ENCODE measurements at places on chromosomes 3 and 15.
A peak's percentile ranks its signal among the peaks of the same experiment; 100 is the strongest.

- DNase-seq: no peak
Measured at GRCh38 chr3:51696954-51697353, 9.9 kb upstream of the GRM2 start.

GRCh38 chr15:65212097-65212496, 824 bp upstream of the CILP start:
- DNase-seq: peak; percentile 46

DNA sequence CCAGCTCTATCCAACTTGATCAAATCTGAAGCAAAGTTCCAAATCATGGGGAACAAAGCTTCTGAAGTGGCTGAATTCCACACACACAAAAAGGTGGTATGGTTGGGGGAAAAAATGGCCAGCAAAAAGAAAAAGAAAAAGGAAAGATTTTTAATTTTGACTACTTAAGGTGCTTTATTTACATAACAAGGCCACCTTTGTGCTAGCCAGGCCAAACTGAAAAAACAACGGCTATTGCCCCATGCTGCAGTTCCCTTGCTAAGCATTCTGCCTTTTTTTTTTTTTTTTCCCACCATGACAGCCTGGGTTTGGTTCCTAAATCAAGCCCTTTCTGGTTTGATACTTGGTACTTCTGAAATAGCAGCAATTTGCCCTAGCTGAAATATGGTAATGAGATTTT, 66.5 kb upstream of the DAZL start:
- DNase-seq: no peak

DNA sequence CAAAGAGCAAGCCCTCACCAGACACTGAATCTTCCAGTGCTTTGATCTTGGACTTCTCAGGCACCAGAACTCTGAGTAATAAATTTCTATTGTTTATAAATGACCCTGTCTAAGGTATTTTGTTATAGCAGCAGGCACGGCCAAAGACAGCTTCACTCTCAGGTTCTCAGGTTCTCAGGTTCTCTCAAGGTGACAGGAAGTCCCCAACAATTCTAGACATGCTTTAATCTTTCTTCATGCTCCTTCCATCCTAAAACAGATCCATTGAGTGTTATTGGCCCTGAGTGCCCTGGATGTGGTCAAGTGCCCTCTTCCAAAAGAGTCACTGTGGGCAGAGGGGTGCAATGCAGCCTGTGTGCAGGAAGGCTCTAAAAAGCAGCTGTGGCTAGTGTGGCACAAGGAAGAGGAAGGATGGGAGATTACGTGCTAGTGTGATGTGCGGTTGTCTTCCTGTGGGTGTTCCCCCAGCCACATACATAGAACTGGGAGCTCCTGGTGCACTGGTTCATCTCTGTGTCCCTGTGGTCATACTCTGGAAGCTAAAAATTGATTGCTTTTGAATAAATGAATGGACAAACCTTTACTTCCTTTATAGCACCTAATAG, 11.0 kb upstream of the RAB7A start:
- peak; percentile 23 for DNase-seq

- no peak for DNase-seq
Measured at GRCh38 chr15:40054605-40054854, 15.5 kb upstream of the SRP14 start.

DNA sequence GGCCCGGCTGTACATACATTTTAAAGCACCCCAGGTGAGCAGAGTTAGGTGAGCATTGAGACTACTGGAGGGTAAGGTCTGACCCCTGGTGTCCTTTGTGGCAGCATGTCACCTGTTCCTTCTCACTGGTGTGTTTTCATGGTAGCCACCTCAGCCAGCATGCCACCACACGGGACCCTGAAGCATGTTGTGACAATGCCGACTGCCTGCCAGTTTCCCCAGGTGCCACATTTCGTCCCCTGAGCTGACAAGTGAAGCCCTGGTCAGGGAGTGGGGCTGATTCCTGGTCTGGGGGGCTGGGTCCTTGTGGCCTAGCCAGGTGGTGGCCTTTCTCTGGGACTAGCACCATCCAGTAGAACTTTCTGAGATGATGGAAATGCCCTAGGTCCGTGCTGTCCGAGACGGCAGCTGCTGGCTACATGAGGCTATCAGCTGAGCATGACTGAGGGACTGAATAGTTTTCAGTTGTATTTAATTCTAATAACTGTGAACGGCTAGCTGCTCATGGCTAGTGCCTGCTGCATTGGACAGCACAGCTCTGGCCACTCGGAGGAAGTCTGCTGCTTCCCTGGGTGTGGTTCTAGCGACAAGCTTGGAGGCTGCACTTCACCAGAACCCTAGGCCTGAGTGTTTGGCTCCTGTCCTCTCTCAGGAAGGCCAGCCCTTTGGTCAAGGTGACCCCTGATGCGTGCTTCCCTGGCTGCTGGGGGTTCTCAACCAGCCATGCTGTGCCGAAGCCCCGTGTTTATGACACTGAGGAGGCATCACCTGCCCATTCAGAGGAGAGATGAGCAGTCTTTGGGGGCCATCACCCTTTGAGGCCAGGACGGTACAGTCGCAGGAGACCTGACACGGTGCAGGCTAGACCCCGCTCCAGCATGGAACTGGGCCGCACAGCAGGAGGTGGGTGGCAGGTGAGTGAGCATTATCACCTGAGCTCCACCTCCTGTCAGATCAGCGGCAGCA, 3.9 kb downstream of the C3orf22 start:
- DNase-seq: no peak

DNA sequence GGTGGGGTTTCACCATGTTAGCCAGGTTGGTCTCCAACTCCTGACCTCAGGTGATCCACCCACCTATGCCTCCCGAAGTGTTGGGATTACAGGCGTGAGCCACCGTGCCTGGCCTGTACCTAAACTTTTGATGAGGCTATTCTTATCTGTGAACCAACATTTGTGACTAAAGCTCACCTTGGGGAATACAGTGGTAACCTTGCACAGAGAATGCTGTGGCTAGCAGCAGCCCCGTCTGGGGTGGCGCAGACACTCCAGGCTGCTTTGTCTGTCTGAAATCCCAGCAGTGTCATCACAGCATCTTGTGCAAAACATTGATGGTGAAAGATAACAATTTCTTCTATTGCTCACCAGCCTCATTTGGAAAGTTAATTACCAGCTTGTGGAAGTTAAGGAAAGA, 58.9 kb downstream of the CMTM8 start:
- peak; percentile 46 for DNase-seq

- no peak for DNase-seq
Measured at GRCh38 chr15:63041402-63041973, 1.1 kb upstream of the TPM1 start.

GRCh38 chr3:134874737-134875413, 79.8 kb downstream of the EPHB1 start:
- DNase-seq: no peak

DNA sequence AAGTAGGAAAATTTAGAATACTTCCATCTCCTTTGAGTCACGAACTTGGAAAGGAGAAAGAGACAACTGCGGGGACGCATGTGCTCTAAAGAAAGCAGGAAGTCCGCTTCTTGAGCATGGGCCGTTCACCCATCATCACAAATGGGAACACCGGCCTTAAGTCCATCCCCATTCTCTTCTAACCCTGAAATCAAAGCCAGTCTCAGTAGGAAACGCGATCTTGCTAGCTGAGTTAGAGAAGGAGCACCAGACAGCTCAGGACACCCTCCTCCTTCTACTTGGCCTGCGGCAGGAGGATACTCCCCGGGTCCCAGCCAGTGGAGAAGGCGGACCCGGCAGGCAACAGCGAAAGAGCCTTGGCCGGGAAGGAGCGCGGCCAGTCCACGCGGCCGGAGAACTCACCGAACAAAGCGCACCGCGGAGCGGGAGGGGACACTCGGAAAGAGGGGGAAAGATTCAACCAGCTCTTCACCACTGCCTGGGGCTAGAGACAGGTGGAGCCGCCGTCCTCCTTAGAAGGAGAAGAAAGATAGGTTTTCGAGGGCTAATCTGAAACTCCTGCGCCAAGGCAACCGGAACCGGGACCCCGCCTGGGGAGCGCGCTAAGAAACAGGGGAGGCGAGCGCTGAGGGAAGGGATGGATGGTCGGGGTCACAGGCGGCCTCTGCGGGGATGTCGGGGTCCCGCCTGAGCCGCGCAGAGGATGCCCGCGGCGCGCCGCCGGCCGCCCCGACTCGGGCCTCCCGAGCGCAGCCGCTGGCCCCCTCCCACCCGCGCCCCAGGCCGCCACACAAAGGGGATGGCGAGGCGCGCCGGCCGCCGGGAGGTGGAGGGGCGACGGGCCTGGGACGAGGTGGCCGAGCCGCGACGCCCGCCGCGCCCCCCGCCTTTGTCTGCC, 818 bp downstream of the SLC4A7 start:
- DNase-seq: peak; percentile 11

All from activated T-cell treated with anti-CD3 and anti-CD28 coated beads for 48 hours (primary cell).